A673 (cell line): ENCODE measurements at places on chromosomes 1 and 21. TPM values are rescaled to one million over a fixed set of nuclear protein-coding genes. Genes with fewer than 3 reads are reported as not detected.

DNA sequence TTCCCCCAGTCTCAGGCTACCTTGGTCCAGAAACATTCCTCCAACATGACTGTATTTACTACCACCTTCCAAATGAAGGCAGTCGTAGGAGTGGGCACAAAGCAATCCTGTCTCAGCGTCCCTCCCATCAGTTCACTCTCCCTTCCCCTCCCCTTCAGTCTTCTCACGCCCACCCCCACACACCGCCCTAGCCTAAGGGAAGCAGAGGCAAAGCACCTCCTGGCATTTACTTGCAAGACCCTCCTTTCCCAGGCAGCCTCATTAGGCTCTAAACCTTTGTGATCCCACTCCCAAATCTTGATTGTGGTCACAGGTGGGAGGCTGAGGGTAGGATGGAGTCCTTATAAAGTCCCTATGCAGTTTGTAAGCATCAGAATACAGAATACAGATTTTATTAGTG lies 23.9 kb upstream of the LPAR3 start:
- DNase-seq, result no peak

DNA sequence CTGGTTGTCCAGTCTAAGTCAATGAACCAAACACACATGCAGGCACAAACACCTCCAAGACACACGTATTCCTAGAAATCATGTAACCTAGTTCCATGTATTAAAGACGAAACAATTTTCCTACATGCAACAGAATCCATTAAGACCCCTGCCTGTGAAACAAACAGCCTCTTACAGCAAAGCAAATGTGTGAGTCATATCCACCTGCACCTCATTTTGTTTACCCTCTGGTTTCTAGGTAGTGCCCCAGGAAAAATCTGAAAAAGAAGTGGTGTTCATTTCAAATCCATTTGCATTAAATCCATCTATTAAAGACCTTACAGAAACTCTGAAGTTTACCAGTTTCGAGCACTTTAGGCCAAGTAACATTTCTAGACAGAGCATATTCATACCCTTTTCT lies 74.1 kb downstream of the VCAM1 start:
- DNase-seq, result no peak

DNA sequence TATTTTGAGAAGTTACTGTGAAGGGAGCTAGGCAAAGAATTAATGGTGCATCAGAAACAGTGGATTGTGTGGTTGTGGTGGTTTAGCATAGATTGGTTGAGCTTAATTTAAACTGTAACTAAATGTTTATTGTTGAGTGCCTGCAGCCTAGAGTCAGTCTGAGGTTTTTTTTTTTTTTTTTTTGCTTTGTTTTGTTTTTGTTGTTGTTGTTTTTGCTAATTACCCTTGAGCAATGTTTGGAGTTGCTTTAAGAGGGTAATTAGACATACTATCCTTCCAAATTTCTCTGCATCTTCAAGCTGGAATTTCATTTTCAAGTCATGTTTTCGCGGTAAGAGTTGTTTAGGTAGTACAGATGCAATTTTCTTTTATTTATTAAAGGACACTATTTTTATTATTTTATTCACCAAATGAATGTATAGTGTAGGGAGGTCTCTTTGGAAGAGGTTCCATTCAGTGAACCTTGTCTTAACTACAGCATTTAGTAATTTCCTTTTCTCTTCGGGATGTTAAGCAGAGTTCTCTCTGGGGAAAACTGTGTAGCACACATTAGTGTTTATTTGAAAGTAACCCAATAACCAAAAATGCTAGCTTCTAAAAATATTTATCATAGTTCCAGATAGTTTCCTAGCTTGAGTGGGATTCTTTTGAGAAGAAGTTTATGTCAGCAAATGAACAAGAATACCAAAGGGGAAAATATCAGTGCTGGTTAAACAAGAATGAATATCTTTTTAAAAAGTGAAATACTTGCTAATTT lies 82.3 kb downstream of the CLIC4 start:
- DNase-seq, result peak; percentile 45

GRCh38 chr1:110548381-110548780 lies 29.4 kb upstream of the KCNA10 start:
- DNase-seq, result peak; percentile 27

- DNase-seq, result peak; percentile 45
These were observed 199.1 kb downstream of the DYRK1A start for GRCh38 chr21:37565530-37566223.

FCMR gene
- total RNA-seq, result not detected in 2 replicates
